Activated CD8-positive, alpha-beta memory T cell treated with anti-CD3 and anti-CD28 coated beads for 1 hour (primary cell): ENCODE measurements at places on chromosomes 13 and 19.

DNA sequence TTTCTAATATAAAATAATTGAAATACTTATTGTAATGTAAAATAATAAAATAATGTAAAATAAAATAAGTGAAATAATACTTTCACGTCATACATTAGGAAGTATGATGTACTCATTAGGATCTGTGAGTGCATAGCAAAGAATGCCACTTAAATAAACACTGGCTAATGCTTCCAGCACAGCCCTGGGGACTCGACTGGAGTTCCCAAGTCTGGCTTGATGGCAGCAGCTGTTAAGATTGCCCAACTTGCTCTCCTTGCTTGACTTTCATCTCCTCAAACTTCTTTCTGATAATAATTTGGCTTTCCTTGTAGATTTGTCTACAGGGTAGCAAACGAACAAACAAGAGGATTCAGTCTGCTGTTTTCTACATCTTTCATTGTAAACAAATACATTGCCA is 191.9 kb downstream of the COG6 start:
- no peak for DNase-seq

DNA sequence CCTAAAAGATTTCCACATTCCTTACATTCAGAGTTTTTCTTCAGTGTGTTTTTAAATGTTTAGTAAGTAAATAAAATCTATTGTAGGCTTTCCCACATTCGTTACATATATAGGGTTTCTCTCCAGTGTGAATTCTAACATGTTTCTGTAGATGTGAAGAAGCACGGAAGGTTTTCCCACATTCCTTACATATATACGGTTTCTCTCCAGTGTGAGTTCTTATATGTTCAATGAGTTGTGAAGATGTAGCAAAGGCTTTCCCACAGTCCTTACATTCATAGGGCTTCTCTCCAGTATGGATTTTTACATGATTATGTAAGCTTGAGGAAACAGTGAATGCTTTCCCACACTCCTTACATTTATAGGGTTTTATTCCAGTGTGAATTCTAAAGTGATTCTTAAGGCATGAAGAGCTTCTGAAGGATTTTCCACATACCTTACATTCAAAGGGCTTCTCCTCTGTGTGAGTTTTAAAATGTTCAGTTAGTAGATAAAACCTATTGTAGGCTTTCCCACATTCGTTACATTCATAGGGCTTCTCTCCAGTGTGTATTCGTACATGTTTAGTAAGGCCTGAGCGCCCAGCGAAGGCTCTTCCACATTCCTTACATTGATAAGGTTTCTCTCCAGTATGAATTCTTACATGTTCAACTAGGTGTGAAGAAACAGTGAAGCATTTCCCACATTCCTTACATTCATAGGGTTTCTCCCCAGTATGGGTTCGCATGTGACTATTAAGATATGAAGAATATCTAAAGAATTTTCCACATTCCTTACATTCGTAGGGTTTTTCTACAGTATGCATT is 18.2 kb downstream of the ZNF121 start:
- DNase-seq = no peak

DNA sequence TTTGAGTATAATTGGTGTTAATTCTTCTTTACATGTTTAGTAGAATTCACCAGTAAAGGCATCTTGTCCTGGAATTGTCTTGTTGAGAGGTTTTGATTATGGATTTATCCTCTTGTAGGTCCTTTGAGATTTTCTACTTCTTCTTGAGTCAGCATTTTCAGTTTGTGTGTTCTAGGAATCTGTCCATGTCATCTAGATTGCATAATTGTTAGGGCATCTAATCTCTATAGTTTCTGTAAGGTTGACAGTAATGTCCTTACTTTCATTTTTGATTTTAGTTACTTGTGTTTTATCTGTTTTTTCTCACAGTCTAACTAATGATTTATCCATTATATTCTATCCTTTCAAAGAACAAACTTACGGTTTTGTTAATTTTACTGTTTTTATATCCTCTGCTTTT is 492.0 kb downstream of the FGF9 start:
- no peak for DNase-seq

DNA sequence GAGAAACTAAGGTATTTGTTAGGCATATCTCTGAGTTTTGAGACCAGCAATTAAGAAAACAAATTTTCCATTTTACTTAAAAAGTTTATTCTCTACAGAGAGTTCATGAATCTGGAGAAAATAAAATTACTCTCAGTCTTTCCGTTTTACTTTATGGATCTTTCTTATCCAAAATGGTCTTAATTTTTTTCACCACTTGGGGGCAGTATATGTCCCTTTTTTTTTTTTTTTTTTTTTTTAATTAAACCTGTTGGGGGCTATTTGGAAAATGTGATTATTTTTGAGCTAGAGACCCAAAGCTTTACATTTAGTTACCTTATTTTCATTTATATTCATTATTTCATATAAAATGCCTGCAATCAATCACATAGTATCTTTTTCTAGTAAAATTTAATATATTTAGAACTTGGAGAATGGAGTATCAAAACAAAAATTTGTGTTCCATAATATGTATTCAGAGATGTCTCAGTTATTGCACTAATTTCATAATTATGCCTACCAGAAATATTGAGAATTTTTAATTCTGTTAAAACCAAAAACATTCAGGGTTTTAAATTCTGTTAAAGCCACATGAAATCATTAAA is 27.1 kb downstream of the PIBF1 start:
- no peak for DNase-seq

DNA sequence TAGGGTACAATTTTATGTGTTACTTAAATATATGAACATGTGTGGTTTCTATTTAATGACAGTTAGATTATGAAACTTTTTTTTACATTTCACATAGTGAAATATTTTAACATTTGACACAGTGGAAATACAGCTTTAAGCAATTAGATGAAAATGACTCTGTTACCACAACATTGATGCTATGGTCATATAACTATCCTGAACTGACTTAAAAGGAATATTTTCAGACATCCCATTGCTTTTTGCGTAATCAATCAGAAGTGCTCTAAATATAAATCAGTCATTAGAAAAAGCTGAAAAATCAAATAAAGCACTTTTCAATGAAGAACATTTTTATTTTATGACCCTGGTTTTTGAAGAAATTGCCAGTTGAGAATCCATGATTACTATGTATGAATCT is 80.3 kb downstream of the UFM1 start:
- DNase-seq = no peak

GRCh38 chr19:1220976-1221903 is 15.7 kb downstream of the STK11 start:
- DNase-seq = no peak

- DNase-seq = no peak
These were observed 3.8 kb upstream of the ZNF681 start for GRCh38 chr19:23762548-23762883.

DNA sequence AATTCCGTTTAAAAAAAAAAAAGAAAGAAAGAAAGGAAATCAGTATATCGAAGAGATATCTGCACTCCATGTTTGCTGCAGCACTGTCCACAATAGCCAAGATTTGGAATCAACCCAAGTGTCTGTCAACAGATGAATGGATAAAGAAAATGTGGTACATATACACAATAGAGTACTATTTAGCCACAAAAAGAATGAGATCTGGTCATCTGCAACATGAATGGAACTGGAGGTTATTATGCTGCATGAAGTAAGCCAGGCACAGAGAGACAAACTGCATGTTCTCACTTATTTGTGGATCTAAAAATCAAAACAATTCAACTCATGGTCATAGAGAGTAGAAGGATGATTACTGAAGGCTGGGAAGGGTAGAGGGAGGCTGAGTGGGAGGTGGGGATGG is 16.3 kb downstream of the ZNF565 start:
- DNase-seq = no peak

DNA sequence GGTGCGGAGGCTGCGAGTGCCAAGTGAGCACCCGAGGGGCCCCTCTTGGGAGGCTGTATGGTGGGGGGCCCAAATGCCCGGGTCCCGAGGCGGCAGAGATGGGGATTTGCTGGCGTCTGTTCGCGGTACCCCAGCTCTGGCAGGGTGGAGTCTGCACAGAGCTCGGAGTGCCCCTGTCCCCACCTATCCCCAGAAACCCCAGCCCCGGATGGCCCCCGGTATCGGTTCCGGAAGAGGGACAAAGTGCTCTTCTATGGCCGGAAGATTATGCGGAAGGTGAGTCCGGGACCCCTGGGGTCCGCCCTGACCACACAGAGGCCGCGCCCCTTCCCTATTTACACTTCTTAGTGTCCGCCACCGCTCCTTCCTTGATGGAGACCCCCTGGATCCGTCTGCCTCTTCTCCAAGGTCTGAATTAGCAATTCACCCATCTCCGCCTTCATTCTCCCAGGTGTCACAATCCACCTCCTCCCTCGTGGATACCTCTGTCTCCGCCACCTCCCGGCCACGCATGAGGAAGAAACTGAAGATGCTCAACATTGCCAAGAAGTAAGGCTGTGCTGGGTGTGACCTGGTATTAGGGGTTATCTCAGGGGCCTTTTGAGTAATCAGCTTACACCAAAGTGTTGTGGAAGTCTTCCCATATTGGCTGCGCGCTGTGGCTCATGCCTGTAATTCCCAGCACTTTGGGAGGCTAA is 630 bp downstream of the PNPLA6 start:
- no peak for DNase-seq

DNA sequence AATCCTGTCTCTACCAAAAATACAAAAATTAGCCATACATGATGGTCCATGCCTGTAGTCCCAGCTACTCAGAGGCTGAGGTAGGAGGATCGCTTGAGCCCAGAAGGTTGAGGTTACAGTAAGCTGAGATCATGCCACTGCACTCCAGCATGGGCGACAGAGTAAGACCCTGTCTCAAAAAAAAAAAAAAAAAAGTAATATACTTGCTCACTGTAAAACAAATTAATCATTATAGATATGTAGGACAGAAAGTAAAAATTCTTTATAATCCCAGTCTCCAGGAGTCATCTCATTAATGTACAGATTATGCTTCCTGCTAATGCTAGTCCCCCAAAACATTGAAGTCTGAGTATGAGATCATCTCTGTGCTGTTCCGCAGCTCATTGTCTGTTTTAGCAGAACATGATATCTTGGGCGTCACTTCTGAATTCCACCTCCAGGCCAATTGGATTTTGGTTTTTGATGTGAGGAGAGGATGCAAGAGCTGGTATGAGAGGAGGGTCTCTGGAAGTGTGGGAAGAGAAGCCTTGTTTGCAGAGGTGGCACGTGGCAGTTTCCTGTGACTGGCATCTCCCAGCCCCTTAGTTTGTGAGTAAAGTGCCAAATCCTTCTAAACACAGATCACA is 75.4 kb upstream of the NPAS1 start:
- DNase-seq = no peak

GRCh38 chr13:107678075-107678689 is 537.2 kb downstream of the LIG4 start:
- no peak for DNase-seq

GRCh38 chr19:45450012-45450333 is 17.8 kb upstream of the FOSB start:
- no peak for DNase-seq

DNA sequence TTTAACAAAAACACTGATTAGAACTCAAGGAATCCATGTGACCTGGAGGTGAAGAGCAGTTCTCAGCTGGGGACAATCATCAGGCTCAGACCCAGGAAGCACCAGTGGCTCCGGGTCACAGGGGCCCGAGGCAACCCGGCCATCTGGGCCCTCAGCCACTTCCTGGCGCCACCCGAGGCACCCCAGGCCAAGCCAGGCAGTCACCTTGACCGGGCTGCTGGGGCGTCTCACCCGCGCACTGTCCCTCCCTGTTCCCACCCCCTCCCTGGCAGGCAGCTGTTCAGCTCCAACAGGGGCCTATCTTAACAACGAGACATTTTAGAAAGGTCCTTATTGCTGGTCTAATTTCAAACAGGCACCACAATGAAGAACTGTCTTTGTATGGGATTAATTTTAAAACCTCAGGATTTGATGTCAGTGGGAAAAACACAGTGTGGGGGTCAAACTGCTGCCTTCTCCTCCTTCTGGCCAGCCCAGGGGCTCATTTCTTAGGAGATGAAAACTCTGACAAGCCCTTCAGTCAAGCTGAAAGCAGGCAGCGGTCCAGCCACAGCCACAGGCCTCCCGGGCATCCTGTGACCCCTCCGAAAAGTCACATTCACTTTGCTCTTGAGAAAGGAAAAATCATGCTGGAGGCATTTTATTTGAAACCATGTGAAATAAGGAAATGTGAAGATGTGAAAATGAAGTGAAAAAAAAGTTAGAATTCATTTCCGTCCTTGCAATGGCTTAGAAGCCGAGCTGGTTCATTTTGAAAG is 83.3 kb downstream of the KCTD15 start:
- DNase-seq = no peak

- no peak for DNase-seq
These were observed 521.5 kb downstream of the SLITRK6 start for GRCh38 chr13:85277748-85278147.

- DNase-seq = no peak
These were observed 20.5 kb downstream of the VASP start for GRCh38 chr19:45527731-45528130.

DNA sequence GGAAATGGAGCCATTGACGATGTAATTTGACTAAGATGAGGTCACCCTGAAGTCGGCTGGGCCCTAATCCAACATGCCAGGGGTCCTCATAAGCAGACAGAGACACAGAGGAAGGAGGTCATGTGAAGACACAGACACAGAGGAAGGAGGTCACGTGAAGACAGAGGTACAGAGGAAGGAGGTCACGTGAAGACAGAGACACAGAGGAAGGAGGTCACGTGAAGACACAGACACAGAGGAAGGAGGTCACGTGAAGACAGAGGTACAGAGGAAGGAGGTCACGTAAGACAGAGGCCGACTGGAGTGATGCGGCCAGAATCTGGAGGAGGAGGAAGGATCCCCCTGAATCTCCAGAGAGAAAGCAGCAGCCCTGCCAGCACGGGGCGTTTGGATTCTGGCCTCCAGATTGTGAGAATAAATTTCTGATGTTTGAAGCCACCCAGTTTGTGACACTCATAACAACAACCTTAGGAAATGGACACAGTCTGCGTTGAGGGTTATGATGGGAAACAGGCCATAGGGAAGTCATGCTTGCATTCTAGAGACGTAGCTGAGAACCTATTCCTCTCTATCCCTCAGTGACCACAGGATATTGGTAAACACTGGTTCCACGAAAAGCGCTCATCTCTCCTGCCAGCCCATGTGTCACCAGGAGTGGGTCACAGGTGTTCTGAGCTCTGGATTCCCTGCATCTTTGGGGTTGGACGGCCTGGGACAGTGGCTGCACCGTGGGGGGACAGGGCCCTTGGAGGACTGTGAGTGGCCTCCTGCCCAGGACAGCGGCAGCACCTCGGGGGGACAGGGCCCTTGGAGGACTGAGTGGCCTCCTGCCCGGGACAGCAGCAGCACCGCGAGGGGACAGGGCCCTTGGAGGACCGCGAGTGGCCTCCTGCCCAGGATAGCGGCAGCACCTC is 108.5 kb downstream of the SOX1 start:
- DNase-seq = no peak

GRCh38 chr19:13097463-13098258 is 5.0 kb downstream of the LYL1 start:
- DNase-seq = no peak

DNA sequence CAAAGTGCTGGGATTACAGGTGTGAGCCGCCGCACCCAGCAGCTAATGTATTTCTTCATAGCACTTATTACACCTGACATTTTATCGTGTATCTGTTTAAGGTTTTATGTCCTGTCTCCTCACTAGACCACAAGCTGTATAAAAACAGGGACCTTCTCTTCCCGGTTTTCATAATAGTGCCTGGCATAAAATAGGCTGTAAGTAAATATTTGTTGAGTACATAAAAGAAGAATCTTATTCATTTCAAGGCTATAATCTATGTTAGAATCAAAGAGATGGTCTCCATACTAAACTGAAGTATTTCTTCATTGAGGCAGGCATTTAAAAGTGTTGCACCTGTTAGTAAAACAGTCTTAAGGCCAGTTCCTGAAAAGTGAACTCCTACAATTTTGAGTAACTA is 194.0 kb downstream of the SHISA2 start:
- no peak for DNase-seq
